Non-pigmented ciliary epithelial cell (primary cell): ENCODE measurements at places on chromosomes 2 and 18.

DNA sequence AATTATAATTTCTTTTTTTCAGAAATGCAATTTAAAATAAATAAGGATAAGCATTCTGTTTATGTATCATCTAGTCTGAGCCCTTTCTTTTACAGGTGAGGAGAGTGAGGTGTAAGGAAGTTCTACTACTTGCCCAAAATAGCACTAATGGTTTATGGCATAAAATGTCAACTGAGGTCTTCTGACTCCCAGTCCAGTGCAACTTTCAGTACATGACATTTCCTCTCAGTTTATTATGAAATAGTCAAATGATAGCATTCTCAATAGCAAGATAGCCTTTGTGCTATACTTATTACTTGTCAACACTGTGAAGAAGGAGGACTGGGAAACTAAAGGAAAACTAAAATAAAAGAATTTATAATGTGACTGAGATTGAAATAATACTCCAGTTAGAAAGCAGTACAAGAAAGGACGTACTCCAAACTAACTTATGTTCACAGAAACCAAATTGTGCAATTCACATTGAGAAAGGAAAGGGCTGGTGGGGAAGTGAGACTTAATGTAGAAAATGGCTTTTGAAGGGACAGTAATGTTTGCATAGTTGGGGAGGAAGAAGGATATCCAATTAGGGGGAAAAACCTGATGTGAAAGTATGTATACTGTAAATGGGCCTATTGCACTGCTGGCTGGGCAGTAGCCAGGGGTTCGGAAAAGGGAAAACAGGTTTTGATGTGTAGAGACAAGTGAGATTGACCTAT lies 166.7 kb upstream of the ZEB2 start:
- no peak for DNase-seq

GRCh38 chr2:238786379-238786778 lies 61.5 kb upstream of the TWIST2 start:
- DNase-seq = no peak

DNA sequence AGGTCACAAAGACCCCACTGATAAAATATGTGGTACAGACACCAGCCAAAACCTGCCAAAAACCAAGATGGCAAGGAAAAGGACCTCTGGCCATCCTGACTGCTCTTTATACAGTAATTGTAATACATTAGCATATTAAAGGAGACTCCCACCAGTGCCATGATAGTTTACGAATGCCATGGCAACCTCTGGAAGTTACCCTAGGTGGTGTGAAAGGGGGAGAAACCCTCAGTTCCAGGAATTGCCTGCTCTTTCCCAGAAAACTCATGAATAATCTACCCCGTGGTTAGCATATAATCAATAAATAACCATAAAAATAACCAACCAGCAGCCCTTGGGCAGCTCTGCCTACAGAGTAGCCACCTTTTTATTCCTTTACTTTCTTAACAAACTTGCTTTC lies 129.8 kb upstream of the EPB41L3 start:
- DNase-seq = no peak

- no peak for DNase-seq
Observed at GRCh38 chr18:26255695-26256622, 29.7 kb downstream of the TAF4B start.

GRCh38 chr18:68574311-68574710 lies 140.6 kb downstream of the TMX3 start:
- no peak for DNase-seq

DNA sequence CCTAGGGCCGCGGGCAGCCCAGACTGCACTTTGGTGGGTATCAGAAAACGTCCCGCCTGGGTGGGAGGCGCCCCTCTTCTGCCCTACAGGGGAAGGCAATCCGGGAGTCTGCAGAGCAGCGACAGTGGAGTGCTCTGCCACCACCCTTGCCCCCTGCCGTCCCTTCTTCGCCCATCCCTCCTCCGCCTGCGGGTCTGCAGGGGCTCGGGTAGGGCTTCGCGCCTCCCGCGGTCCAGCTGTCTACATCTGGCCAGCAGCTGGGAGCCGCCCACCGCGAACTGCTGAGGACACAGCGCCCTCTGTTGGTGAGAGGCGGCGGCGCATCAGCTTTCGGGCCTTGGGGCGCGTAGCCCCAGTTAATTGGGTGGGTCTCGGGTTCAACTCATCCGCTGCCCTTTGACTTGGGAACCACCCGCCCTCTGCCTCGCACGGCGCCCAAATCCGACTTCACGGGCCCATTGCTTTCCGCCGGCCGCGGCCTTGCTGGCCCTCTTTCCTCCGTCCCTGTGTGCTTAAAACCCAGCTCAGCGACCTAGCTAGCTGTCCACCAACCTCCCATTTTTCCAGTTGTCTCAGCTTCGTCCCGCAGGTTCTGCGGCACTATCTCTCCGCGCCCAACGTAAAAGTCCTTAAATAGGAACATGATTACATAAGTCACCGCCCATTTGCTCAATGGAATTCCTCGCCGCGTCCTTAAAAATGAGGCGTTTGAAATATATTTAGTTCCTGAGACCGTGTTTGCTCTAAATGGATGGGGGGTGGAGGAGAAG lies 17.6 kb downstream of the WNT10A start:
- DNase-seq = no peak

- no peak for DNase-seq
Observed at GRCh38 chr18:7017013-7017412, 100.6 kb downstream of the LAMA1 start.

- DNase-seq = peak; percentile 58
Observed at GRCh38 chr2:224885836-224886547, 156.3 kb downstream of the DOCK10 start.

GRCh38 chr18:59686260-59686659 lies 11.0 kb downstream of the CCBE1 start:
- no peak for DNase-seq

GRCh38 chr2:237345891-237346640 lies 67.9 kb downstream of the COL6A3 start:
- DNase-seq = no peak

GRCh38 chr2:70828115-70828514 lies 7.5 kb downstream of the CD207 start:
- DNase-seq = no peak

- DNase-seq = peak; percentile 55
Observed at GRCh38 chr2:175742367-175742766, 259.7 kb downstream of the LNPK start.

DNA sequence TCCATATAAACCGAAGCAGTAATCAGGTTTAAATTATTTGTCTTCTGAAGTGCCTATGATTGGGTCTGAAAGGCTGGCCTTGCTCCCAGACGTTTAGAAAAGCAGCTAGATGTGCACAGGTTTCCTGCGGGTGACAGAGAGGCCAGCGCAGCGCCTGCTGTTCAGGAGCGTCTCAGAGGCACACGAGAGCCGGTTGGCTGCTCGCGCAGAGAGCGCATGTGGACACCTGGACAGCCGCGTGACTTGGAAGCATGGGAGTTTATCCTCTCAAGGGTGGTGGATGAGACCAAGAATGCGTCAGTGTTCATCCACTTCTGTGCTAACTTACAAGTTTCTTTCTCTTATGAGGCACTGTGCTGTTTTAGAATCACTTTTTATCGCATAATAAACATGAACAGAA lies 303.7 kb downstream of the PTGR3 start:
- peak; percentile 10 for DNase-seq

- DNase-seq = no peak
Observed at GRCh38 chr2:19786408-19787058, 115.2 kb downstream of the TTC32 start.

DNA sequence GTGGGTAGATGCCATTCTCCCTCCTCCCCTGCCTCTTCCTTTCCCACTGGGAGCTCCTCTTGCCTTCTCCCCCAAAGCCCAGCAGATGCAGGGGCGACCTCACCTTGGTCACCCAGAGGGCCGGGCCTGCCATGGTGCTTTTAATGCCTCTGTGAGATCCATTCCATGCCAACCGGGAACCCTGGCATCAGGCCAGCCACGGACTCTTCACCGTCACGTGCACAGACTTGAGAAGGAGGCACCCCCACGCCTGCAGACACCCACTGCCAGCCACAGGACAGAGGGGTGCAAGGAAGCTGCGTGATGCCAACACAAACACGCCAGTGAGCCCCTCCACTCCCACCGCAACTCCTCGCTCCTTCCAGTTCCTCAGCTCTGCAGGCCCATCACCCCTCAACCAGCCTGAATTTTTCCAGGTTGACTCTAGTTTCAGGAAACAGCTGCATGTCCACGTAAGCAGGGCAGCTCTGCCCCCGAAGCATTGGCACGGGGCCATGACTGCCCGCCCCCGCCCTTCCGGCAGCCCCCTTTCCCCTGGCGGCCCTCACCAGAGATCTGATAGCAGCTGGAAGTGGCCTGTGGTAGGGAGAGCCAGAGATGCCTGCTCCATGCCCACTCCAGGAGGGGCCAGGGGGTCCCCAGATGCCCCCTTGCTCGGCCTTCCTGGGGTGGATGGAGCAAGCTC lies 50.8 kb downstream of the DNMT3A start:
- no peak for DNase-seq

DNA sequence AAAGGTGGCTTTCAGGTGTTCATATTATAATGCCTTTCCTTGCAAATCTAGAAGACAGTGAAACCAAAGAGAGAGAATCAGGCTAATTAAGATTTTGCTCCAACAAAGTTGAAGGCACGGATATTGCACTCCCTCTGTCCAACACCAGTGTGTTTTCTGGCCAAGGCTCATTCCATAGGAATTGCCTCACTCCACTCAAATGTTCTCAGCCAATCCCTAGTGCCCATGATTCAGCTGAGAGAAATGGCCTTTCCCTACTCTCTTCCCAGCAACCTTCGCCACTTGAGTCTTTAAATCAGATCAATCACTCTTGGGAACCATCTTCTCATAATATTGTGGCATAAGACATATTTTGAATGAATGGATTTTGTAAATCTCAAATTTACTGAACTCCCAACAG lies 768.2 kb upstream of the ACVR2A start:
- DNase-seq = peak; percentile 35

DNA sequence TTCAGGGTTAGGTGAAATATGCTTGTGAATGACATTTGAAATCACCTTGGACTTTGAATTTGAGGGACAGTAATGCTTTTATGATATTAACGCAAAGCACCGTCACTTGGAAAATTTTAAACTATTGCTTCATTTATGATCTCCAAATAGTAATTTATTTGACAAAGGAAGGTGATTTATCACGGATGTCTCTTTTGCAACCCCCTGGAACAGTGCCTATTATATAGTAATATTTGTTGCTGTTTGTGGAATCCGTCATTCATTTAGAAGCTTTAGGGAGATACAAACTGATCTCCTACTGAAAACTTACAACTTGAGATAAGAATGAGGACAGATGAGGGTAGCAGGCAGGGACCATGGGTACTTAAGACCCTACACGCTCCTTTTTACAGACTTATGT lies 10.7 kb upstream of the ZEB2 start:
- no peak for DNase-seq

DNA sequence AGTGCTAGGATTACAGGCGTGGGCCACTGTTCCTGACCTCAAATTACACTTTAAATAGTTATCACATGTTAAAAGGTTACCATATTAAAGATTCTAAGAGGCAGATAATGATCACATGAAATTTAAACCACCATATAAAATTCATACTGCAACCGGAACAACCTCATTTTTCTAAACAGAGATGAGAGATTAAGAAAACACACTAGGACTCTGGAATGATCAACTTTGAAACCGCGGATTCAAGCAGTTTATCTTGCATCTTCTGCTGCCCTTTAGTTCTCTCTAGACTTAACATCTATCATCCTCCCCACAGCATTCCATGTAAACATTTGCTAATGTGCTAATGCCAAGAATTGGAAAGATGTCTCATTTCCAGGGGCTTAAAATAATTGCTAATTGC lies 115.8 kb downstream of the PIGN start:
- no peak for DNase-seq

- DNase-seq = no peak
Observed at GRCh38 chr2:95356821-95357700, 45.4 kb upstream of the FAHD2A start.

DNA sequence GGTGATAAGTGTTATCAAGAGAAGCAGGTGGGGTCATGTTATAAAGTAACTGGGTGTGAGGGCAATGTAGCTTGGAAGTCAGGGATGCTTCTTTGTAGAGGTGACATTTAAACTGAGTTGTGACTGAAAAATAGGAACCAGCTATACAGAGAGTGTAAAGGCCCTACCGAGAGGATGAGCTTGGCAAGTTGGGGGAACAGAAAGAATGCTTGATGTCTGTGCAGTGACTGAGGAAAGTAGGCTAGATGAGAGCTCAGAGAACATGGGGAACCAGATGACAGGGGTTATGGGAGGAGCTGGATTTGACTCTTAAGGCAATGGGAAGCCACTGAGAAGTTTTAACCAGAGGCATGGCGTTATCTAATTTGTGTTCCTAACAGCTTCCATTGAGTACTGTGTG lies 115.3 kb downstream of the DOCK10 start:
- DNase-seq = no peak

DNA sequence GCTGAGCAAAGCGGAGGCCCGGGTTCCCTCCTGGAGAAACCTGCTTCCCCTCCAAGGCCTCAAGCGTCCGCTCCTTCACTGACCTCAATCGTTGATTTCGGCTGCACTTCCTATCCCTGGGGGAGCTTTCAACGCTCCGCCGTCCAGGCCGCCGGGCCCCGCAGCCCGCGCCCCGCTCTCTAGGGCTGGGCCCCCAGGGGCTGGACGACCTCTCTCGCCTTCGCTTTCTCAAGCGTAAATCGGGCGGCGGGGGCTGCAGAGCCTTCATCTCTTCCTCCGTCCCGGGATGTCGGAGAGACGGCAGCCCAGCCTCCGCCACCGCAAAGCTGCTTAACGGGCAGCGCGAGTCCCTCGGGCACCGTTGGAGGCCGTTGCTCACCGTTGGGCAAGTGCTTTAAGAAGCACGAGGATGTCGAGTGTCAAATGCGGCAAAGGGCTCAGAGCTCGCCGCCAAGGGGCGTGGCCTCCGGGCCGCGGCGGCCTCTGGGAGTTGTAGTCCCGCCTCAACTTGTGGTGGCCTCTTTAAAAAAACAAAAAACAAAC lies 8.5 kb downstream of the HES6 start:
- DNase-seq = no peak

DNA sequence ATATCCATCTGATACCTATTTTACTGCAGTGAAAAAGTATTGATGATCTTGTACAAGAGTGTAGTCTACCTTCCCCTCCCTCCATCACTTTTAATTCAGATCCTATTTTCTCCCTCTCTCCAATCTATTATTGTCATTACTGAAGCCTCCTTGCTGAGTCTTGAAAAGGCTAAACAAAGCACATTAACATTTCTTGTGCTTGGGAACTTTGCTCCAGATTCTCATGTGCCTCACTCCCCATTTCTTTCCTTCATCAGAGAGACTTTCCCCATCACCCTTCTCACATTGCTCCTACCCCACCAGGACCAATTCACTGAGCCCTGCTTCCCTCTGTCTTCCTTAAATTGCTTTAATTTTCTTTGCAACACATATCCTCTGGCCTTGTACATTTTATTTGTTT lies 736.2 kb upstream of the GCFC2 start:
- DNase-seq = no peak

DNA sequence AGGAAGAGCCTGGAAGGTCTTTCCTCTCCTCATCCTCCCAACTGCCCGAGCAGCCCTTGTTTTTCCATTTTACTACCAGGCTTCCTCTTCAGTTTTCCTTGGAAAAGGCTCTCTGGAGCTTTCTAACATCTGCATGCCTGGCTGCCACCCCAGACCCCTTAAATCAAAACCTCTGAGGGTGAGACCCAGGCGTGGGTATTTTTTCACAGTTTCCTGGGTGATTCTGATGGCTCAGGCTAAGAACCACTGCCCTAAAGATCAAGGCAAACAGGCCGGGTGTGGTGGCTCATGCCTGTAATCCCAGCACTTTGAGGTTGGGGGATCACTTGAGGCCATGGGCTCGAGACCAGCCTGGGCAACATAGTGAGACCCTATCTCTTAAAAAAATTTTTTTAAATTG lies 35.4 kb downstream of the EMILIN2 start:
- DNase-seq = no peak
